ENCODE measurements at places on chromosomes 13 and 19. TPM values are rescaled to one million over a fixed set of nuclear protein-coding genes. Genes with fewer than 3 reads are reported as not detected.

DNA sequence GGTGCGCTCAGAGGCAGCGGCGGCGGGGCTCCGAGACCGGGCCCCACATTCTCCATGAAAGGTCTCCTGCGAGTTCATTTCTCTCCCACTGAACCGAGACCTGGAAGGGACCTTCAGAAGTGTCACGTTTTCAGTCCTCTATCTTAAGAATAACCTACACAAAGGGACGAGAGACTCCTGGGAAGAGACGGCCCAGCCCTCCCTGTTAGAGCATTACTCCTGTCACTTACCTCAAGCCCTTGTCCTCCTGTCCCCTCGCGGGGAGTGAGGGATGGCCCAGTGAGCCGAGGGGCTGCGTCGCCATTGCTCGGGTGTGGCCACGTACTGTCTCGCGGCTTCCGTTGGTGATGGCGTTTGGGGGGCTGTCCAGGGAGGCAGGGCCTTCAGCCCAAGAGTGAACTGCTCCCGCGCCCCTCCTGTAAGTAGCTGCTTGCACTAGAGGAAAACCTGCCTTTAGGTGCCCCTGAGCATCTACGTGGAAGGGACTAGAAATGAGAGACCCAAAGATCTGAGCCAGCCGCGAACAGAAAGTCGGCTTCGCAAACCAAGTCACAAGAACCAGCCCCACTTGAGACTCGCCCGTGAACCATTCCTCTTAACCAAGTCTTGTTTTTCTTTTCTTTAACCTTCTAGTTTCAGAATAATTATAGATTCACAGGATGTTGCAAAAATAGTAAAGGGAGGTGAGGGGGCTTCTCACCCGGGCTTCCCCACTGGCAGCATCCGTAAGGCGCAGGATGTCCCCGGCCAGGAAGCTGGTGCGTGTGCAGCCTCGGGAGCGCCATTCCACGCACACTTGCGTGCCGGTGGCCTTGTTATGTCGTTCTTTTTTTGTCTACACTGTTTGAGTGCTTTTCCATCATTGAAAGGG, 21.1 kb upstream of the NDUFS7 start:
- no peak for ATAC-seq

DNA sequence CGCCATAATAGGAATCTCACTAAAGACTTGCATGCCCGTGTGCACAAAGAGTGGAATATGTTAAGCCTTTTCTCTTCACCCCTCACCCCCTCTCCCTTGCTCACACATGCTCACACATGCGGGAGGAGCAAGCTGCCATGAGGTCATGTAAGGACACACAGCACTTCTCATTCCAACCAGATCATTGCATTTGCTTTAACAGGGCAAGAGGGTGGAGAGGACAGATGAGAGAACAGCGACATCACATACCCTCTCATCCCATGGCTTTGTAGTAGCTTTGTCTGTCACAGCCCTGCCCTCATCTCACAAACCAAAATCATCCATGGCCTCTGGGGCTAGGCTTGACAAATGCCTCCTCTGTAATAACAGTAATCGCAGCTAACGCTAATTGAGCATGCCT, 145.6 kb upstream of the FRY start:
- no peak for ATAC-seq

DNA sequence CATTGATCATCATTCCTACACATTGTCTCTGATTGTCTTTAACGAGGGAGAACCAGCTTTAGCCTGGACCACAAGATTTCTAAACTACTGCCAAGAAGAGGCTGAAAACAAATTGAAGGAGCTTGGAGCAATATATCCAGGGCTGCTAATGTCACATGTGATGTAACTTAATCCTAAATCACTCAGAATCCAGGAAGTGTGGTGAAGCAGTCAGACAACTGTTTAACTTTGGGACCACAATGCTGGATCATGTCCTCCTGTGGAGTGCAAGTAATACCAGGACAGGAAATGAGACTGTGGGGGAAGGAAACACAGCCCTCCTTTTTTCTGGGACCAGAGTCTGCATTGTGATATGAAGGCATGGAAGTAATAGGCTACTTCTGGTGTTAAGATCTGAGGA, 430.2 kb downstream of the KCTD12 start:
- ATAC-seq = no peak

DNA sequence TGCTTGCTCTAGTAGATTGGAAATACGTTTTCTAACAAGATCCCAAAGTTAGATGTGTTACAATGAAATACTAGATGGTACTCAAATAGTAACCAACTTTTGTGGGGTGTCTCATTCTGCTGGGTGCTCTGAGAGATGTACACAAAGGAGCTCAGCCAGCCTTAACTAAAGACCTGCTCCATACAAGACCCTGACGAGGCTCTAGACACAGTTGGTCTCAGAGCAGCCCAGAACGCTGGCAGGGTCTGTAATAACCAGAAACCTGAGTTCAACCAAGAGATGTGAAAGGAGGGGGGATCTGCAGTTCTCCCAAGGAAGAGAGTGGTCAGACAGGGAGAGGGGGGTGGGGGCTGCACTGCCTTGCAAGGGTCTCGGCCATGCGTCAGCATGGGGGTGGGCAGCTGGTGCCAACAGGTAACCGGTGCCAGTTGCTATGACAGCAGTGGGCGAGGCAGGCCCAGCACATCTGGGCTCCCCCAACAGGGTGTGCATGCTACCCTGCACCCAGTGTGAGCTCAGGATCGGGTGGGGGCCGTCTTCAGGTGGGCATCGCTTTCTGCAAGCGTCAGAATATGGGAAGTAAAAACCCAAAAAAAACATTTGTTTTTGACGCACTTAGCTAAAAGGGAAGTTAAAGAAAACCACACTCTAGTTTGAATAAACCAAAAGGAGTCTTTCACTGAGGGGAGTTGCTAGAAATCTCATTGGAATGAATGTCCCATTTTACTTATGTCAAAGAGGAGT, 68.0 kb upstream of the GPR183 start:
- no peak for ATAC-seq

MEF2B gene
- total RNA-seq = 2.0 TPM

GRCh38 chr13:22561581-22561980, 619.2 kb upstream of the SGCG start:
- ATAC-seq = no peak

LIG1 gene
- total RNA-seq = 206 TPM

DNA sequence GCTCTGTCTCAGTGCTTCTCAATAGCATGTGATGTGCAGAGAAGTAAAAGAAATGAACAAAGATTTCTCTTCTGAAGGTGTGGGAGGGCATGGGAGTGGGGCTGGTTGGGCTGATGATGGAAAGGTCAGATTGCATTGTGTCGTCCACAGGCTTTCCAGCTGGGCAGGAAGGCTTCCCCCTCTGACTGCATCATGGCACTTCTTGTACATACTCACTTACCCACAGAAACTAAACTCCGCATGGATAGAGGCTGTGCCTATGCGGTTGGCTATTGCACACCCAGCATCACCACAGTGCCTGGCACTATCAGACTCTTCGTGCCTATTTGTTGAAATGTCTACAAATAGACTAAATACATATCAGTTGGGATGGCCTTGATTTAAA, 24.4 kb upstream of the TNFSF11 start:
- ATAC-seq = no peak

SRRM5 gene
- total RNA-seq = 0.74 TPM

DNA sequence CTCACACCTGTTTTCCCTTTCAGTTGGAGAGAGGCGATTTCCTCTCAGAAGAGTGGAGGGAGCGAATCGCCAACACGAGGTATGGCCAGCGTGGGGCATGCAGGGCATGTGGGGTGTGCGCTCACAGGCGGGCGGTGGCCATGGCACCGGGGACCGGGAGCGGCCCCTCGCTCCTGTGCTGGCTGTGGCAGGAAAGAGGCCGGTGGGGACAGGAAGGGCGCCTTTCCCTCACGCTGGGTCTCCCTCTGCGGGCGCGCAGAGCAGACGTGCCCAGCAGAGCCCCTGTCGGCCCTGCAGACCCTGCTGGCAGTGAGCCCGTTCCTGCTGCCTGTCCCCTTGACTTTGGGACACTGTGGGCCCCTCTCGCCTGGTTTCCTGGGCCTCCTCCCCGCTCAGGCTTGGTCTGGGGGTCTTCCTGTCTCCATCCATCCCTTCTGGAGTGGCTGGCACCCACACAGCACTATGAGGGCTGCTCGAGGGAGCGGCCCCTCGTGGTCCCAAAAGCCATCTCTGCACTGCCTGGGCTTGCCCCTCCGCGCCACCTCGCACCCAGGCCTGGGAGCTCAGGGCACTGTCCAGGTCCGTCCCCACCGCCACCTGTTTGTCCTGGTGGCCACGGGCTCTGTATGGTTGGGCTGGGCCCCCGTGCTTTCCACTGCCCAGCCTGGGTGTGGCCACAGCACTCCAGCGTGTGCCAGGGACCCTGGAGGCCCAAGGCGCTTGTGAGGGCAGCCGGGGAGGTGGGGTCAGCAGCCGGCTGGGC, 36.1 kb downstream of the PLEKHJ1 start:
- no peak for ATAC-seq

METTL21C gene
- not detected for total RNA-seq

TNFRSF19 gene
- total RNA-seq = not detected

POU4F1 gene
- 0.35 TPM for total RNA-seq

DNA sequence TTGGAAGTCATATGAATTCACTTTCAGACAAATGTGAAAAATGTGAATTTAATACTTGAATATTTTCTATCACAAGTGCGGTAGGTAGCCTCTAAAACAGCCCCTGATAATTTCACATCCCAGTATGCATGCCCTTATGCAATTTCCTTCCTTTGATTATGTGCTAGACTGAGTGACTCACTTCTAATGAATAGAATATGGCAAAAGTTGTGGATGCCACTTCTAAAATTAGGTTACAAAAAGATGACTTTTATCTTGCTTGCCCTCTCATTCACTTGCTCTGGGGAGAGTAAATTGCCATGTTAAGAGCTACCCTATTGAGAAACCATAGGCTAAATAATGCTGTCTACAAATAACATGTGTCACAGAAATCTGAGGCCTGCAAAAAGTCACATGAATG, 402.5 kb upstream of the PCDH9 start:
- no peak for ATAC-seq

DNA sequence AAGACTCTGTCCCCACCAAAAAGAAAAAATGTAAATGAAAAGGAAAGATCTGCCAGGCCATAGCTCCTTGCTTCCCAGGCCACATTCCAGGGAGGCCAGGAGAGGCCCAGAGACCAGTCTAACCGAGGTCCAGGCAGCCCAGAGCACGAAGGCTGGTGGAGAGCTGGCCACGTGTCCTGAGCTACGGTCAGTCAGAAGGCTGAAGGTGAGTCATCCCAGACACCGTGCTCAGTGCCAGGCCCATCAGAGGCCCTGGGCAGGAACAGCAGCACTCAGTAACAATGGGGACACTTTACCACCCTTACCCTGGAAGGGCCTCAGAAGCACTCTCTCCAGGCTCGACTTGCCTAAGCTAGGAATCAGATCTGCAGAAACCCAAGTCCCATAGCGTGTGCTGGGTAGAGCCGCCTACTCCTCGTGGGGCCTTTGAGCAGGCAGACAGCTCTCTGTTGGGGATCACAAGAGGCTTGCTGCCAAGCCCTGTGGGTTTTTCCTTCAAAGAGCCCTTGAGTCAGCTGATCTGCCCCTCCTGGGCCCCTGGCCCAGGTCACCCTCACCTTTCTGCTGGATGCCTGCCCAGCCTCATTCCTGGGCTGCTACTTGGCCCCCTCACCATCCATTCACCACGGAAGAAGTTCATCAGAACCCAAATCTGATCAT, 11.6 kb upstream of the DNMT1 start:
- ATAC-seq = no peak
